ENCODE measurements at places on chromosomes 3 and 15. TPM values are rescaled to one million over a fixed set of nuclear protein-coding genes. Genes with fewer than 3 reads are reported as not detected.

DNA sequence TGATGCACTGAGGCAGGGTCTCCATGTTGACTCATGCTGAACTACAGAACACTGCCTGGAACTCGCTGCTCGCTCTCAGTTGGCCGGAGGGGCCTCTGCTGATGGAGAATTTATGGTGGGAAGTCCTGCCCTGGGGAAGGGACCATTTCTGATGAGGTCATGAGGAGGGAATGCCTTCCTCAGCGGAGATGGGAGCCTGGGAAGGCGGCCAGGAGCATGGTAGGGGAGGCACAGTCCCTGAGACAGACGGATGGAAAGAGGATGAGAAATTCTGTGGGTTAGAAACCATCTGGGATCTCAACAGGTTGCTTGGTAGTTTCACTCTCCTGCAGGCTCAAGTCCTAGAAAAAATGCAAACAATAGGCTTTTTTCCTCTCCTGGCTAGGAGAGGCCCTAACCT is 56.8 kb upstream of the TPM1 start:
- H3K36me3 ChIP-seq: no peaks in the 10 kb centered on the region
- no peak overlapping the region for H3K4me3 ChIP-seq
- H3K27ac ChIP-seq: no peak overlapping the region
- DNase-seq: no peak

DNA sequence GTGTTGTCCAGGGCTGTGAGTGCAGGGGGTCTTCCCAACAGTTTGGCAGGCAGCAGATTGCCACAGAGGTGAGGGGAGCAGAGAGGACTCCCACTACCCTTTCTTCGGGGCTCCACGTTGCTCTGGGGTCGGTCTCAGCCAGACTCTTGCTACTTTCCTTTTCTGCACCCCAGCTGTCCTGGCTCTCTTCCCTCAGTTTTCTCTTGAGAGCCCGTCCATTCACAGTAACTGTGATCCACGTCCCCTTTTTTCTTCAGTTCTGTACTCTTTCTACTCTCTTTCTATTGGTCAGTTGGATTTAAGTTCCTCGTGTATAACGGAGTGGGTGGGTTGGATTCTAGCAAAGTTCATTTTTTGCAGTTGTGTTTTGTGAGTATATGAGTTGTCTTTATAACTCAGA is 105.8 kb downstream of the UNC13C start:
- no peaks in the 10 kb centered on the region for H3K4me1 ChIP-seq
- no peaks in the 10 kb centered on the region for H3K36me3 ChIP-seq
- no peak overlapping the region for H3K4me3 ChIP-seq
- no peak for DNase-seq
- no peaks in the 10 kb centered on the region for H3K27me3 ChIP-seq
- no peak overlapping the region for H3K27ac ChIP-seq

DNA sequence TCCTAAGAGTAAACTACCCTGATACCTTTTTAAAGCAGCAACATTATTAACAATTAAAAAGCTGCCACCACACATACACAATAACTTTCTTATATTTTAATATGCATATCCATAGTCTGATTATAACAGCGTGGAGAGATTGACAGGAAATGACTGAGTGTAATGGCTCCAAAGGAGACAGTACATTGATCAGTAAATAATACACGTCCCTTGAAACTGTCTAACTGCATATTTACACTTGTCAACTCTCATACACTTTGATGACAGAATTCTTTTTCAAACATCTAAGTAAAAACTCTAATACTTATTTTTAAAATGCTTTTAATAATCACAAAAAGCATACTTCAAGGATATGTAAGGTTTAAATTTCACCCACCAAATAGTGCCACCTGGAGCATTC is 99.5 kb downstream of the FOXP1 start:
- no peak overlapping the region for H3K4me3 ChIP-seq
- no peaks in the 10 kb centered on the region for H3K27me3 ChIP-seq
- DNase-seq: no peak
- no peaks in the 10 kb centered on the region for H3K36me3 ChIP-seq
- H3K27ac ChIP-seq: no peak overlapping the region

- H3K27ac ChIP-seq: no peak overlapping the region
- H3K4me3 ChIP-seq: no peak overlapping the region
- H3K36me3 ChIP-seq: no peaks in the 10 kb centered on the region
- H3K4me1 ChIP-seq: peaks cover 3% of the 10 kb centered on the region
These were observed 8.6 kb downstream of the GALNT15 start for GRCh38 chr3:16183082-16183481.

GRCh38 chr3:183449391-183449790 is 21.0 kb upstream of the MCF2L2 start:
- no peak for DNase-seq
- no peaks in the 10 kb centered on the region for H3K27me3 ChIP-seq
- H3K4me1 ChIP-seq: peaks cover 8% of the 10 kb centered on the region
- no peak overlapping the region for H3K4me3 ChIP-seq
- H3K36me3 ChIP-seq: no peaks in the 10 kb centered on the region

DNA sequence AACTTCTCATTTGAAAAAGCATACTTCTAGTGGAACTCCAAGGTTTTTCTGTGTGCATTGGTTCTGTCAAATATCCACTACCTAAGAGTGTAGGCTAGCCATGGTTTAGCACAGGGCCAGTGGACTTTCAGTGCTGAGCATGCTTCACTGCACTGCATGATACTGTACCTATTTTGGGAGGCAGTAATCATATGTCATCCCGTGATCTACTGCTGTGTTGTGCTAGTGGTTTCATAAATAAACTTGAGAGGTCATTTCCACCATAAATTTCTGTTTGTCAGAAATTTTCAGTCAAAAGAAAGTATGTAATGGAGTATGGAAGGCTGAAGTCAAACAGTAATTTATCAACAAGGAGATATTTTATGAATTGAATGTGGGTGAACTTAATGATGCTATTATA is 203.6 kb downstream of the ROBO1 start:
- no peak for DNase-seq

GRCh38 chr15:82146990-82147461 is 101.2 kb upstream of the MEX3B start:
- H3K27ac ChIP-seq: no peak overlapping the region
- no peaks in the 10 kb centered on the region for H3K36me3 ChIP-seq
- no peak overlapping the region for H3K4me3 ChIP-seq
- H3K27me3 ChIP-seq: no peaks in the 10 kb centered on the region
- peaks cover 13% of the 10 kb centered on the region for H3K4me1 ChIP-seq

- H3K27ac ChIP-seq: no peak overlapping the region
- no peaks in the 10 kb centered on the region for H3K27me3 ChIP-seq
- DNase-seq: no peak
- H3K36me3 ChIP-seq: peaks cover 7% of the 10 kb centered on the region
- no peak overlapping the region for H3K4me3 ChIP-seq
- peaks cover 74% of the 10 kb centered on the region for H3K4me1 ChIP-seq
These were observed 87.7 kb downstream of the ATP10A start for GRCh38 chr15:25775317-25775912.

DNA sequence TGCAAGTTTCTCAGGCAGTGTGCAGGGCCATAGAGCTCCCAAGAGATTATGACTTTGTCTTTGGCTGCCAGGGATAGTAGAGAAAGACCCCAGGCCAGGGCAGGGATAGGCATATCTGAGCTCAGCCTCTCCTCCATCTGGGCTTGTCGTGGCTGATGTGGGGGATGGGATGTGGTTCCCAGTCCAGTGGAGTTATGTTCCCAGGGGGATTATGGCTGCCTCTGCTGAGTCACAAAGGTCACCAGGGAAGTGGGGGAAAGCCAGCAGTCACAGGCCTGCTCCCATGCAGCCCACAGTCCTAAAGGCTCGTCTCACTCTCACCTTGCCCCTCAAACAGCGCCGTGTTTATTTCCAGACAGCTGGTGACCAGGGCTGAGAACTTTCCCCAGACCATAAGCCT is 354.9 kb downstream of the SI start:
- no peak overlapping the region for H3K4me3 ChIP-seq

DNA sequence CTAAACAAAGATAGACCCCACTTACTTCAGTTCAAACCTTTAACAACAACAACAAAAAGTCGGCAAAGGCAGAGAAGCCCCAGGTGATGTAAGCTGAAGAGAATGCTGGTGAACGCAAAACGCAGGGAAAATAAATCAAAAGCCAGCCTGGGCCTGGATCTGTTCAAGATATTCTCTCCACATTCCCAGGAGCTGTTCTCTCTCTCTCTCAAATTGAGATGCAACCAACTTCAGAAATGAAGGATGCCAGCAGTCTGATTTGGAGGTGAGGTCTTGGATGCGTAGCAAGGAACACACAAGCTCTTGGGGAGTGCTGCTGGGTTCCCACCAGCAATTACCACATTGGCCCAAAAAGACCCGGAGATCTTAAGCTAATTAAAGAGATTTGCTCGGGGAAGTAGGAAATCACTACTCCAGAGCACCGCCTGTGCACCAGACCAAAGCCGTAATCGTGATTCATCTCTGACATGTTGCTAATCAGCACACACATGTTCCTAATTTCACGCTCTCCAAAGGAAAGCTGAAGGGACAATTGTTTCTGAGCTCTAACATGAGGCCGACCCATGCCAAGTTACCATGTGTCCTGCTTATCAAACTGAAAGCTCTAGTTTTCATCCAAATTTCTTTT is 37.1 kb downstream of the IL17RD start:
- H3K27ac ChIP-seq: peak overlapping the region; percentile 20
- no peaks in the 10 kb centered on the region for H3K27me3 ChIP-seq
- no peak for DNase-seq
- no peaks in the 10 kb centered on the region for H3K4me1 ChIP-seq
- peak overlapping the region; percentile 39 for H3K4me3 ChIP-seq

DNA sequence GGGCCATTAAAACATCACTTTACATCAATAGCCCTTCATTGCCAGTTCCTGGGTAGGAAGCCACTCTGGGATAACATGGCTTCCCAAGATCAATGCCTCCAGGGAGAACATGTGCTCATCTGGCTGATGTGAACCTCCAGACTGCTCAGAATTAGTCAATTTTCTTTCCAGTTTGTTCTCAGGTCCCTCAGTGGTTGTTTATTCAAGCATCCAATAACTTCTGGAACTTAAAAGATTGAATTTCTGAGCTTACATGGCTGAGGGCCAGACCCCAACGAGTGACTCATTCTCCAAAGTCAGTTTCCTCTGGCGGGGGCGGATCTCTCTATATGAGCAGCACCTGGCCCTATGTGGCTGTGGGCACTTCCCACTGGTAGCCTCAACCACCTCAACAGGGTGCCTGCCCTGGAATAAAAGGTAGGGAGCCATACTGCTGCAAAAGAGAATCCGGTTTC is 34.0 kb downstream of the LYZL4 start:
- H3K4me1 ChIP-seq: no peaks in the 10 kb centered on the region
- no peak overlapping the region for H3K27ac ChIP-seq
- no peak for DNase-seq
- H3K4me3 ChIP-seq: no peak overlapping the region

DNA sequence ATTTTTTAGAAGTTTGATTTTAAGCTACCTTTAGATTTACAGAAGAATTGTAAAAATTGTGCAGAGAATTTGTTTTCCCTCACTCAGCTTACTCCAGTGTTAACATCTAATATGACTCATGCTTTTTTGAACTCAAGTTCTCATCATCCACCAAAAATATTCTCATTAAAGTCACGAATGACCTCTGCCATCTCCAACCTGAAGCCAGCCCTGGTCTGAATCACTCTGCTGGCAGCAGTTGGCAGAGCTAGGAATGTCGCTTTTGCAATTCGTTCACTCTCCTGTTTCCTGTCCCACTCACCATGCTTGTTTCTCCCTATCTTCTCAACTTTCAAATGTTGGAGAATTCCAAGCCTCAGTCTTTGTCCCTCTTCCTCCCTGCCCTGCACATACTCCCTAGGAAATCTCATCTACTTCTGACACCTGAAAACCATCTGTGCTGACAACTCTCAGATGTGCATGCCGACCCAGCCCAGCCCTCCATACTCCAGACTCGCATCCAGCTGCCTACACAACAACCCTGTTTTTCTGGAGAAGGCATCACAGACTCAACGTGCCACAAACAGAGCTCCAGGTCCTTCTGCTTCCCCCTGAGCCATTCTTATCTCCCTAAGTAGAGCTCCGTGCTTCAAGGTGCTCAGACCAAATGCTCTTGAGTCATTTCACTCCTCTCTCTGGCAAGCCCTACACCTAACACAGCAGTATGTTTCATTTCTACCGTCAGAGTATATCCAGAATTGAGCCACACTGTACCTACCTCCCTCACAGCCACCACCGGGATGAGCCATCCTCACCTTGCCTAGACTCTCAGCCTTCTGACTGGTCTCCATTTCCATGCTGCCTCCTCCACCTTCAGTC is 24.9 kb downstream of the PRR23E start:
- no peak for DNase-seq
- H3K36me3 ChIP-seq: no peaks in the 10 kb centered on the region

- no peak for DNase-seq
- no peak overlapping the region for H3K27ac ChIP-seq
- no peaks in the 10 kb centered on the region for H3K4me1 ChIP-seq
- H3K36me3 ChIP-seq: no peaks in the 10 kb centered on the region
These were observed 84.3 kb downstream of the DOCK3 start for GRCh38 chr3:50759015-50759414.

GRCh38 chr3:119207512-119207875 is 33.2 kb downstream of the B4GALT4 start:
- no peak overlapping the region for H3K27ac ChIP-seq
- DNase-seq: no peak
- no peaks in the 10 kb centered on the region for H3K4me1 ChIP-seq

GRCh38 chr3:164194842-164195241 is 883.5 kb downstream of the SI start:
- no peak overlapping the region for H3K4me3 ChIP-seq
- H3K27ac ChIP-seq: no peak overlapping the region
- H3K4me1 ChIP-seq: no peaks in the 10 kb centered on the region
- no peak for DNase-seq

DNA sequence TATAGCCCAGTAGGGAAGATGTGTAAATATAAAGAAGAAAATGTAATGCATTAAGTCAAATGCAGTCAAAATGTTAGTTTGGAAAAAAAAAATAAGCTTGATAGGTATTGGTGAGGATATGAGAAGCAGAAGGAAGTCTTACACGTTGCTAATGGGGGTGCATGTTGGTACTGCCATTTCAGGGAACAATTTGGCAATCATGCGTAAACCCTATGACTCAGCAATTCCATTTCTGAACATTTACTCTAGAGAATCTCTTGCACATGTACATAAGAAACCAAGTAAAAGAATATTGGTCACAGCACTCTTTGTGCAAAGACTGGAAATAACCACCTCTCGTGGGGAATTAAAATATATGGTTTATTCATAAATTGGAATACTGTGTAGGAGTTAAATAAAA is 35.5 kb upstream of the TIMP4 start:
- H3K36me3 ChIP-seq: no peaks in the 10 kb centered on the region
- peak overlapping the region; percentile 6 for H3K4me3 ChIP-seq
- H3K27me3 ChIP-seq: no peaks in the 10 kb centered on the region
- DNase-seq: no peak
- peak overlapping the region; percentile 93 for H3K27ac ChIP-seq

- peaks cover 14% of the 10 kb centered on the region for H3K36me3 ChIP-seq
- no peak overlapping the region for H3K27ac ChIP-seq
These were observed 35.4 kb upstream of the ESYT3 start for GRCh38 chr3:138398791-138399575.

GRCh38 chr3:62888180-62888579 is 13.0 kb upstream of the CADPS start:
- no peaks in the 10 kb centered on the region for H3K36me3 ChIP-seq
- H3K27me3 ChIP-seq: no peaks in the 10 kb centered on the region
- no peak for DNase-seq
- H3K4me1 ChIP-seq: no peaks in the 10 kb centered on the region

The INKA1 gene
- 9.2 TPM for total RNA-seq

The TMCO5A gene
- total RNA-seq: not detected

The TIMMDC1 gene
- 49.1 TPM for total RNA-seq

The CDCP1 gene
- total RNA-seq: 3.4 TPM

The CCR8 gene
- total RNA-seq: not detected

The PPARG gene
- 8.5 TPM for total RNA-seq

The ZNF501 gene
- 3.6 TPM for total RNA-seq

The CSPG5 gene
- 0.14 TPM for total RNA-seq

The IP6K2 gene
- total RNA-seq: 38.3 TPM

The C3orf18 gene
- total RNA-seq: 7.8 TPM

The MAGI1 gene
- 88.5 TPM for total RNA-seq

The RAB7A gene
- 108 TPM for total RNA-seq

The MASP1 gene
- total RNA-seq: 2.6 TPM

The HCLS1 gene
- 94.5 TPM for total RNA-seq
